ENCODE measurements at places on chromosomes 16 and 17. TPM values are rescaled to one million over a fixed set of nuclear protein-coding genes. Genes with fewer than 3 reads are reported as not detected.

SYT17 gene
- 10.2 TPM for total RNA-seq

AANAT gene
- total RNA-seq, result 18.0 TPM

UMOD gene
- not detected for total RNA-seq

QRICH2 gene
- total RNA-seq, result 5.1 TPM

COQ7 gene
- 33.5 TPM for total RNA-seq

KIF2B gene
- not detected for total RNA-seq

MAPT gene
- total RNA-seq, result 41.3 TPM

FAM234A gene
- 66.5 TPM for total RNA-seq

CSH2 gene
- not detected for total RNA-seq

All from camera-type eye (tissue), 1 donor.